Stimulated activated CD4-positive, alpha-beta T cell treated with anti-CD3 and anti-CD28 coated beads, Interleukin-1b, Interleukin-23, amount 100 ng/mL, for 1 hour (primary cell): ENCODE measurements at places on chromosomes 2 and 18.

- no peak for DNase-seq
Measured at GRCh38 chr2:156346731-156347130, 14.2 kb upstream of the NR4A2 start.

- DNase-seq = no peak
Measured at GRCh38 chr18:74818516-74819175, 221.0 kb downstream of the ZNF407 start.

- DNase-seq = no peak
Measured at GRCh38 chr18:34637094-34637801, 72.8 kb upstream of the DTNA start.

DNA sequence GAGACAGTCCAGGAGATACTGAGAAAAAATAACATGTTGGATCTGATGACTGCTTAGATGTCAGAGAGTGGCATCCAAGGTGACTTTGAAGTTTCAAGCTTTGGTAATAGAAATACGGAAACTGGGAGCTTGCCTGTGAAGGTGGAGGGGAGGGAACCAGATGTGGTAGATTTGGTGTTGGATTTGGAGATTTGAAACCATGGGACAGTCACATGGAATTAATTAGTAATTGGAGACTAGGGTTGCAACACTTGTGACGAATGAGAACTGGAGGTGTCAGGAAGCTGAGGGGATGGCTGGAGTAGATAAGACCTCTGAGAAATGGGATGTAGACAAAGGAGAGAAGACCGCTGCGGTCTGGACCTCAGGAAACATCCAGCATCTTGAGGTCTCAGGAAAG, 46.7 kb downstream of the RPL37A start:
- DNase-seq = no peak

GRCh38 chr2:180983468-180984242, 3.2 kb downstream of the UBE2E3 start:
- no peak for DNase-seq

DNA sequence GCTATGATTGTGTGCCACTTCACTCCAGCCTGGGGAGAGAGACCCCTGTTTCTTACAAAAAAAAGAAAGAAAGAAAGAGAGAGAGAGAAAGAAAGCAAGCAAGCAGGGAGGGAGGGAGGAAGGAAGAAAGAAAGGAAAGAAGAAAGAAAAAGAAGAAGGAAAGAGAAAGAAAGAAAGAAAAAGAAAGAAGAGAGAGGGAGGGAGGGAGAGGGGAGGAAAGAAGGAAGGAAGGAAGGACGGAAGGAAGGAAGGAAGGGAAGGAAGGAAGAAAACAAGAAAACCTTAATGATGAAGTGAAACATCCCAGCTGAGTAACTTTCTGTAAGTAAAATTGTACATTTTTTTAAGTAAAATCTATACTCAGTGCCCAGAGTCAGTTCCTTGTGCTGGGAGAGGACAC, 75.5 kb upstream of the GLS start:
- no peak for DNase-seq
